ENCODE measurements at places on chromosomes 7 and 10.

DNA sequence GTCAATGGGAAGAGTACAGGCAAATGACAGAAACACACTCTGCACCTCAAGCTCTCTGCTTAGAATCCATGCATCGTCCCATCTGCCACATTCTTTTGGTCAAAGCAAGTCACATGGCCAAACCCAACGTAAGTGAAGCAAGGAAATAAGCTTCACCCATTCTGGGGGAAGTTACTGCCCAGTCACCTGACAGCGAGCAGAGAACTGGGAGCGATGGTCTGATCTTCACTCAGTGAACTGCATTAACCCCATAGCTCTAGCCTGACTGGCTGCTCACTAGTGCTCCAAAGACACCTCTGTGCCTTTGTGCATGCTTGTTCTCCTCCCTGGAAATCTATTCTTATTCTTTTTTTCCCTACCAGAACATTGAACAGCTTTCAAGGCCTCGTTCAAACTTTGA, 89.9 kb downstream of the APBB1IP start:
- no peak for DNase-seq

DNA sequence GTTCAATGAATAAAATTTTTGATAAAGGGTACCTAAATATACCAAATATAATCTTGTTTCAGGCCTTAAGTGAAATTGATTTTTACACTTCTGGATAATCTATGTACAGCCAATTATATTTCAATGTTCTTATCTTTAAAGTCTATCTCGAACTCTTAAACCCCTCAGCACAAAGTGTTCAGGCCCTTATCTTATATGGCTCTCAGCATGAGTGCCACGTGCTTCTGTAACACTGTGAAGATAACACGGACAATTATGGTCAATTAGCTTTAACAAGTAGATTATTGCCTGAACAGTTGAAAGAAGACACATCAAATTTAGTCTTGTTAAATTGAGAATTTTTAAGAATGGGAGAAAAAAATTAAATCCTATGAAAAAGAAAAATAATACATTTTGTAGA, 40.4 kb upstream of the DMTF1 start:
- DNase-seq, result no peak

GRCh38 chr10:92801978-92802872, 46.1 kb upstream of the EXOC6 start:
- no peak for DNase-seq

DNA sequence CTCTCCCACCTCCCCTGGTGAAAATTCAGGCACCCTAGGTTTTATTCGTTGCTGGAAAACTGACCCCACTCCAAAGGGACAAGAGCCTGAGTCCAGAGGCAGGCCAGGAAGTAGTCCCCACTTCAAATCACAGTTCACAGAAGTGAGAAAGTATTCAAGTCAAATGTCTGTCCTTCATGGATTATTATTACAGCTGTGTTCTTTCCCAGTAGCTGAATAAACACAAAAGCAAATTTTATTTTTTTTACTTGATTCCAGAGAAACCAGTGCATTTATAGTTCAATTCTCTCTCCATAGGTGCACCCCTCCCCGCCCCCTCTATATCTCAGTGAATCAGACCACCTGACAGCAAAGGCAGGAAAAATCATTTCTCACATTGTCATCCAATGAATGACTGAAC, 113.8 kb upstream of the COL1A2 start:
- no peak for DNase-seq

GRCh38 chr10:22656036-22656435, 58.3 kb downstream of the PIP4K2A start:
- no peak for DNase-seq

DNA sequence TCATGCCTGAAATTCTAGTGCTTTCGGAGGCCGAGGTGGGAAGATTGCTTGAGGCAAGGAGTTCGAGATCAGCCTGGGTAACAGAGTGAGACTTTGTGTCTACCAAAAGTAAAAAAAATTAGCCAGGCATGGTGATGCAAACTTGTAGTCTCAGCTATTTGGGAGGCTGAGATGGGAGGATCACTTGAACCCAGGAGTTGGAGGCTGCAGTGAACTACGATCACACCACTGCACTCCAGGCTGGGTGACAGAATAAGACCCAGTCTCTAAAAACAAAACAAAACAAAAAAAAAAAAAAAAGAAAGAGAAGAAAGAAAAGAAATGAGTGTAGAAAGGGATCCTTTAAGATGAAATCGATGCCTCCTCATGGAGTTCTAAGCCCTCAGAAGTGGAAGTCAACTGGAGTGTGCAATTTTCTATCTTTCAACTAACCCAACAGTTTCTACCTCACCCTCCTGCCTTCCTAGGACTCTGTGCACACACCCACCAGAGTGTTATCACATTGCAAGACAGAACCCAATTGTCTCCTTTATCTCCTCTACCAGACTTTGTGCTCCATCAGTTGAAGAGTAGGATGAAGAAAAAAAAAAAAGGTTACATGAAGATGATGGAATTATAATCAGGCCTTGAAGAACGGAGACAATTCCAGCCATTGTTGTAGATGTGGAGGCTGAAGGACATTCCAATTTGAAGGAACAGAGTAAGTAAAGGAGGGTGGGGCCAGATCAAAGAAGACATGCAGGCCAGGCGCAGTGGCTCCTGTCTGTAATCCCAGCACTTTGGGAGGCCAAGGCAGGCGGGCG, 26.9 kb downstream of the NYAP1 start:
- no peak for DNase-seq

DNA sequence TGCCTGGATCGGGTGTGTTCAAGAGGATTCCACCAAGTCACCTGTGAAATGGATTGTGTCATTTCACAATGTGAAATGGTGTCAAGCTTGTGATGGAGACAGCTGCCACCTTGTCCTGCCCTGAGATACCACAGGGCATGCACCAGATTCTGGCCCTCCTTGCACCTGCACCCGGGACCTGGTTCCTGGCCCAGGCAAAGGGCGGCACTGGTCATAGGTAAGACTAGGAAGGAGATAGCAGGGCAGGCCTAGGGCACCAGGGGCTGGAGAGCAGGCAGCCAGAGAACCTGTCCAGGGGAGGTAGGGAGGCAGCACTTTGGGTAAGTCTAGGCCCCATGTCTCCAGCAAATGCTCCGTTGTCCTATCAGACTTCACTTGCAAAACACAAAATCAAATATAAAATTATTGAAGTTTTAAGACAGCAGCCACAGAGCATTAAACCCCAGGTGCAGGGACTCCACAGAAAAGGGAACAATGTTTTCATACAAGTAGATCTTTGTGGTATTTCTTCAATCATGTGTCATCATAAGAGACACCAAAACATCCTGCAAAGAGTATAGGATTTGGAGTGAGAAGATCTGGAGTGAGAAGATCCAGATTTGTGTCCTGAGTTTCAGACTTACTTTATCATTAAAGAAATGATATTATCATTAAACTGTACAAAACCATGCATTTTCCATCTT, 22.7 kb upstream of the ZNF800 start:
- DNase-seq, result no peak

- no peak for DNase-seq
Observed at GRCh38 chr10:14579405-14579804, 195.3 kb downstream of the FAM107B start.

DNA sequence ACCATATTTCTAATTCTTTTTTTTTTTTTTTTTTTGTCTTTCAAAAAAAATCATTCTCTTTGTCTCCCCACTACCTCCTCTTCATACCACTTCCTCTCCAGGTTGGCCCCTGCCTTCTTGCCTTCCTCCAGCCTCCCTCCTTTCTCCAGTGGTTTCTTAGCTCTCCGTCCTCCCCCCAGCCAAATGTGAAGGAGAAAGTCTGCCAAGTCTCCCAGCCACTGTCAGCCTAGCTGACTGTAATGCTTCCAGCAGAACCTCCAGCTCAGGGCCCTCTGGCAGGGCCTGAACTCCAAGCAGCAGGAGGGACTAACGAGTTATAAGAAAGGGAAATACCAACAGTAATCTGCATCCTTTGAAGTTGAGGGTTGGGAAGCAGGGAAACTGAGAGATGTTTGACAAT, 35.5 kb upstream of the BICC1 start:
- DNase-seq, result no peak

GRCh38 chr7:155807789-155808548, 4.3 kb downstream of the SHH start:
- DNase-seq, result no peak

GRCh38 chr7:108503112-108504026, 22.6 kb downstream of the PNPLA8 start:
- no peak for DNase-seq

- DNase-seq, result no peak
Observed at GRCh38 chr10:128042131-128042610, 84.1 kb downstream of the MKI67 start.

DNA sequence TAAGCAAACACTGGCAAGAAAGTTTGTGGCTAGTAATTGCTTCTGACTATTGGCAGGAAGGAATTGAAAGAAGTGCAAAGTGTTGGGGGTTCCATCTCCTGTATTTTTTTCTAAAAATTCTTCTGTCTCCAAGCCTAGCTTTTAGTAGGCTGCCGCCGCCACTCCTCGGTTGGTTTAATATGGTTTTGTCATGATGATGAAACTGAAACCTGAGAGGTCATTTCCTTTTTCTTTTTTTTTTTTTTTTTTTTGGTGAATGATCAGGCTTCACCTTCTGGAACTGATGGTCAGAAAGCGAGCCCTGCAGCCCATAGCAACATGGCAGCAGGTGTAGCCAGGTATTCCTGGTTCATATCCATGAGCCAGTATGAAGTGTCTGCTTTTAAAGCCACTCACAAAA, 75.3 kb upstream of the AGBL3 start:
- DNase-seq, result no peak

GRCh38 chr7:158206341-158206740, 381.3 kb downstream of the PTPRN2 start:
- no peak for DNase-seq

DNA sequence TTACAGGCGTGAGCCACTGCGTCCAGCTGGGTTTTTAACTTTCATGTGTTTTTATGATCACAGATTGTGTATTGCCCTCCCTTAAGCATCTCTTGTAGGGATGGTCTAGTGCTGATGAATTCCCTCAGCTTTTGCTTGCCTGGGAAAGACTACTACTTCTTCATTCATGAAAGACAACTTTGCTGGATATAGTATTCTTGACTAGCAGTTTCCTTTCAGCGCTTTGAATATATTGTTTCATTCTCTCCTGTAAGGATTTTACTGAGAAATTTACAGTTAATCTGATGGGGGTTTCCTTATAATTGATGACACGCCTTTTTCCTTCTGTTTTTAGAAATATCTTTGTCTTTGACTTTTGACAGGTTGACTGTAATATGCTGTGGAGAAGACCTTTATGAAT, 33.2 kb downstream of the STK31 start:
- no peak for DNase-seq

DNA sequence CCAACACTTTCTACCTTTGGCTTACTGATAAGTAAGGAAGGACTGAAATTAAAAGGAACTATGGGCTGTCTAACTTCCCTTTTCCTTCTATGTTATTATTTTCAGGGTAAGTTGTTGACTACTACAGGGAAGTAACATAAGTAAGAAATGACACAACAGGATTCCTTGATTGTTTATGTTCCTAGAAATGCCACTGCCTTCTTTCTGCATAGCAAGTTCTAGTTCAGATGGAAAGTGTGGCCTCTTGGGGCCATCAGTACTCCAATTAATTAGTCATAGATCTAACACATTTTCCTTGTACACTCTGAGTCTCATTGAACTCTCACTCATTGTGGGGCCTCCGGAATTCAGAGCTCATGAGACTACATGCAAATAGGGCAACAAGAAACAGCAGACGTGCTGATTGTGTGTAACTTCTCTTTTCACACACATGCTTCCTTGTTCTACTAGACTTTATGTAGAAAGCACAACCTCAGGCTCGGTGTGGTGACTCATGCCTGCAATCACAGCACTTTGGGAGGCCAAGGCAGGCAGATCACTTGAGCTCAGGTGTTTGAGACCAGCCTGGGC, 35.3 kb upstream of the HIBADH start:
- DNase-seq, result no peak

DNA sequence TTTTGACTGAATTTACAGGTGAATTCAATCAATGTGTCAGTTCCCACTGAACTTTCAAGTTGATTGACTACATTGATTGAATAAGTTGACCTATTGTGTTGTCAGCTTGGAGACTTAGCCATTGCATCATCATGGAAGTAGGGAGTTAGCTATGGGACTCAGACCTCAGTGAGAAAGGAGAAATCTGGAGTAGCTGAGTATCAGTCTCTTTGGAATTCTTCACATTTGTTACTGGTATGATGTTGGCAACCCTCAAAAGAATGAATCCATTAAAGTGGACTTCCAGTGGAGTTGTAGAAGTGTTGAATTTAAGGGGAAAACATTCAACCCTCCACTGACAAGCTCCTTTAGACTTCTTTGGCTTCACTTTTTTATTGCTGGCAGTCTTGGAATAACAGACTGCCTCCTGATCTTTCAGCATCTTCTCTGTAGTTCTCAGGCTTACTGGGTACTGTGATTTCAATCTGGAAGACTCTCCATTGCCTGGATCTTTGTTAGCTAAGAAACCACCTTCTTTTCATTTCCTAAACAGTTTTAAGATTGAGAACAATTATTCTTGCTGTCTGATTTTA, 160.3 kb upstream of the NRP1 start:
- DNase-seq, result no peak

DNA sequence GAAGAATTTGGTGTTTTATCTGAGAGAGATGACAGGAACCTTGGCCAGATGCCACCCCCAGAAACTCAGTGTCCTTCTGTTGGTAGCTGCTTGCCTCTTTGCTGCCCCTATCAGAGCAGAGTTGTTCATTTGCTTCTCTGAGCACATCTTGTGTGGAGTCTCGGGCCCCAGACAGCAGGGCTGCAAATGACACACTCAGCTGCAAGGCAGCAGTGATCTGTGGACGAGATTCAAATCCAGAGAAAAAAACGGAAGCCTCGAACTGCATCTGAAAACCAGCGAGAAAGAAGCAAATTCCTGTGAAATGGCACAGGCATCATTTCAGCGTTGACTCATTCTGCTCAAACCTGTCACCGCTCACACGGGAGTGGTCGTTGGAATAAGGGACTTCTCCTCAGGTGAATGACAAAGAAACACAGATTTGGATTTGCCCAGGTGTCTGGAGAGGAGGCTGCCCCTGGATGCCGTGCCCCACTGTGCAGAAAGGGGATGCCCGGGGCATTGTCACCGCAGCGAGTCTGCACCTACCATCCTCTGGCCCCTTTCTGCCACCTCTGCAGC, 144.7 kb downstream of the PFKFB3 start:
- DNase-seq, result peak; percentile 30

GRCh38 chr7:29354340-29354739, 159.8 kb downstream of the CHN2 start:
- no peak for DNase-seq

DNA sequence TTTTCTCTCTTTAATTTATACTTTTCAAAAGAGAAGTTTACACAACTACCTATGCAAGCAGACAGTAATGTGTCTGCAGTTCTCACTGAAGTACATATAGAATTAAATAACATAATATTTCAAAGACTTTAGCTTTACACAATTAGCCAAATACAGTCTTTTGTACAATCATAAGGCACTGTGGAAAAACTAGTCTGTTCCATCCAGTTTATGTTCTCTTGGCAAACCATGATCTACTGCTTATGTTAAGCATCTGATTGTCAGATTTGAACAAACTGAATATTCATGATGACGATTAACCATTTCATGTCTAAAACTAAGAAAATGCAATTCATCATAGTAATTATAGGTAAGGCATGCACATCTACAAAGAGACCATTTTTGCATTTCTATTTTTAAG, 842 bp downstream of the SEMA3A start:
- DNase-seq, result no peak

- DNase-seq, result no peak
Observed at GRCh38 chr10:88974446-88975376, 15.9 kb upstream of the FAS start.

GRCh38 chr7:38000272-38000671, 79.8 kb downstream of the EPDR1 start:
- DNase-seq, result no peak

- no peak for DNase-seq
Observed at GRCh38 chr10:22615819-22616499, 98.4 kb downstream of the PIP4K2A start.

- no peak for DNase-seq
Observed at GRCh38 chr7:7127773-7128172, 54.6 kb upstream of the C1GALT1 start.
